ENCODE measurements at places on chromosomes 11 and 22. TPM values are rescaled to one million over a fixed set of nuclear protein-coding genes. Genes with fewer than 3 reads are reported as not detected.

GRCh38 chr22:27476729-27477128 is 324.8 kb downstream of the MN1 start:
- DNase-seq, result no peak

DNA sequence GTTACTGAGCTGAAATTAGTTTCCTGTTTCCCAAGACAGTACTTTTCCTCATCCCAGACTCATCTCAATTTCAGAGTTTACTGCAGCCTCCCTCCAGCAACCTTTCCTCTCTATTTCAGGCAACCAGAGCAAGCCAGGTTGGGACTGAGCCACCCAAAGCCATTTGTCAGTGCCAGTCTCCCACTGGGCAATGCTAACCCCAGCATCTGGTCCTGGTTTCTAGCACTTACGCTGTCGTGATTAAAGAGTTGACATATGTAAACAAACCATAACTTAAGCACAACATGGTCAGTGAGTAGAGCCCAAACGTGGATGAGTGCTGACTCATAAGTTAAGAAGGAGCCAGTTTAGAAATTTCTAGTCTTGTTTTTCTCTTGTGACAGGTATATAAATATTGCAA is 119.6 kb upstream of the BLID start:
- peak; percentile 49 for DNase-seq

GRCh38 chr11:75576499-75576918 is 14.5 kb downstream of the SERPINH1 start:
- DNase-seq, result peak; percentile 88

DNA sequence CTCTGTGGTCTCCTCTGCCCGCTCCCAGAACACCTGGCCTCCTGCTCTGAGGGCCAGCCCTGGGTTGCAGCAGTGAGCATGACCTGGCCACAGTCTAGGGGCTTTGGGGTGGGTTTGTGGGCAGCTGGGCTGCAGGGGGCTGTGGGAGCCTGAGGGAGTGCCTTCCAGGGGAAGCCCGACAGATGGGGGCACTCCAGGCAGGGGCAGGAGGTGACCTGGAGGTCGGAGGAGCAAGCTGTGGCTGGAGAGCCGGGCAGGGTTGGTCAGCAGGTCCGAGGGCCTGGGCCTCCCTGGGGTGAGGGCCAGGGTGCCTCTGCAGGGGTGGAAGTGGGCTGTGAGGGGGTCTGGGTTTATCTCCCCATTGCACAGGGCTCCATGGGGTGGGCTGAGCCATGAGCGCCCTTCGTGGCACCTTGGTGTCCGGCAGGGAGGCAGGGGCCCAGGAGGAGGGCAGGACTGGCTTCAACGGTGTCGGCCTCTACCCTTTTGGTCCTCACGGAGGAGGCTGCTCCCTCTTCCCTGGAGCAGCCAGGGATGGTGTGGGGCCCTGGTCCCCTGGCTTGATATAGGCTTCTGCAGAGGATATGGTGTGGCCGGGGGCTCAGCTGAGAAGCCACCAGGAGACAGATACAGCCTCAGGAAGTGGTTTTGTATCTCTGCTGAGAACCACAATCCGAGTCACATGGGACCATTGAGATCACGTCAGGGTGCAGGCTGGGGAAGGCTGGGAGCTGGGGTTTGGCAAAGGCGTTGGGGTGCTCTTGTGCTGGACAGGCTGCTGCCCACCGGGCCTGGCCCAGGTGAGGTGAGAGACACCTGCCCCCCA is 22.3 kb downstream of the KCNQ1 start:
- DNase-seq, result no peak

GRCh38 chr11:128905345-128906184 is 14.4 kb downstream of the KCNJ5 start:
- peak; percentile 56 for DNase-seq

ACER3 gene
- 24.0 TPM for polyA plus RNA-seq

SLC43A3 gene
- 35.0 TPM for polyA plus RNA-seq
